ENCODE measurements at places on chromosomes 11 and 22.

DNA sequence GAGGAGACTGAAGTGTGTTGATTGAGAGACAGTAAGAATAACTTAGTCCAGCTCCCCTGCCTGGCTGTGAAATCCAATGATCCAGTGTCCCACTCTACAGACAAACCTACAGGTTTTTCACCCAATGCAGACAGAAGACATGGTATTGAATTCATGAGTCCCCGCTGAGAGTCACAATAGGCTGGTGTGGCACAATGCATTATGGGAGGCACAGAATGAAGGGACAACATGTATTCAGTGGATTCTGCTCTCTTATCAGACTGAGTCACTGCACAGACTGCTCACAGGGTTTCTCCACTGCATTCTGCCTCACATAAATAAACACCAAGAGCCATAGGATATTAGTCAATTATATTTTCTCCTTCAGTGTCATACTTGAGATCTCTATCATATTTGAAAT, 55.2 kb upstream of the TOP3B start:
- DNase-seq, result no peak

DNA sequence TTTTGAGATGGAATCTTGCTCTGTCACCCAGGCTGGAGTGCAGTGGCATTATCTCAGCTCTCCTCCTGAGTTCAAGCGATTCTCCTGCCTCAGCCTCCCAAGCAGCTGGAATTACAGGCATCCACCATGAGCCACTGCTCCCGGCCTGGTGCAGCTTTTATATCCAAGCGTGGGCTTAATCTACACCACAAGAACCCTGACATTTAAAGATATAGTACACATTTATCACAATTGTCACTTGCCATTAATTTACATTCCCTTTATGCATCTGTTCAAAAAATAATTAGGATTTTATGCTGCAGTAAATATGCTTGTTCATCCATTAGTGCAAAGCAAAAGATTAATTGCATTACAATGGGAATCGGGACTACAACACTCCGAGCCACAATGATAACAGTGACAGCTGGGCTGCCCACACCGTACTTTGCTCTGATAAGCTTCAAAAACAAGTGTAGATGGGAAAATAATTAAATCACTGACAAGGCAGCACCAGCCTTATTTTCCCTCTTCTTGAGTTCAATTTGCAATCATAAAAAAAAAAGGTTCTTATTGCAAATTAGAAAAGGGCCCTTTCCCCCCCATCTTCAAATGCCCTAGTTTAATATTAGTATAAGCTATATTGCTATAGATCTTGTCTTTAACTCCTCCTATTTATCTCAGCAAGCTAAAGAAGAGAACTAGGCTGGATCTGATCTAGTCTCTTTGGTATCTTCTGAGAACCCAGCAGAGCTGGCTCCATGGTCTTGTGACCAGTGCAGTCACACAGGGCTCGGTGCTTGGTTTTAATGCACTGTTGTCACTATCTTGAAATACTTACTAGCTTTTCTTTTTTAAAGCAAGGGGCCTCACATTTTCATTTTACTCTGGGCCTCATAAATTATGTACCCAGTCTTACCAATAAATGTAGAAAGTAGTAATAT, 206.2 kb upstream of the LRRC4C start:
- DNase-seq, result no peak

GRCh38 chr11:3121416-3121815, 43.7 kb downstream of the OSBPL5 start:
- no peak for DNase-seq

GRCh38 chr22:50072167-50072555, 13.1 kb downstream of the MLC1 start:
- DNase-seq, result no peak

- no peak for DNase-seq
Measured at GRCh38 chr22:29090039-29090438, 17.2 kb downstream of the KREMEN1 start.

DNA sequence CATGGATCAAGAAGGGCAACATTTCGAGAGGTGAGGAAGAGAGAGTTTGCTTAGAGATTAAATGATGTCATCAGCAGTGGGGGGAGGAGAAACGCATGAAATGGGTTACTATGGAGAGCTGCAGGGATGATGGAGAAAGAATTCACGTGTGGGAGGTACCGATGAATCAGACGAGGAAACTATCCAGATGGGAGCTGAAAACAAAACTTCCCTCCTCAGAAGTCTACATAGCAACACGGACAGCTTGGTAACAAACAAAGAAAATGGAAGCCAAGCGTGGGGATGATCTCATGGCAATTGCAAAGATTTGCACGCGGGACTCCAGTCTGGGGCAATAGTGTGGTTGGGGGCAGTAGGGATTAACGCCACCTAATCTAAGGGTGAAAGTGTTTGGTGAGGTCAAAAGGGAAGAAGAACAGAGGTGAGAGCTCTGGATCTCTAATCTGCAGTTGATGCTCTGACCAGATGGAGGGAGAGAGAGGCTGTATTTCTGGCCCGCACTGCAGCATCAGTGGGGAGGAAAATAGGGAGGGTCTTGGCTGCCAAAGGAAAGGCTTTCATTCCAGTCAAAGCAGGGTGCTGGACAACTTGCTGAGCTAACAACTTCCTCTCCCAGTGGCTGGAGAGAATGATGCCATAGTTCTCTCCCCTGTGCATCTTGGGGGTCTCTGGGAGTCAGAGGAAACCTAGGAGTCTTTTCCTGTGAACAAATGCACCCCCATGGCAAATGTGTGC, 43.4 kb upstream of the CSNK2A3 start:
- DNase-seq, result no peak

DNA sequence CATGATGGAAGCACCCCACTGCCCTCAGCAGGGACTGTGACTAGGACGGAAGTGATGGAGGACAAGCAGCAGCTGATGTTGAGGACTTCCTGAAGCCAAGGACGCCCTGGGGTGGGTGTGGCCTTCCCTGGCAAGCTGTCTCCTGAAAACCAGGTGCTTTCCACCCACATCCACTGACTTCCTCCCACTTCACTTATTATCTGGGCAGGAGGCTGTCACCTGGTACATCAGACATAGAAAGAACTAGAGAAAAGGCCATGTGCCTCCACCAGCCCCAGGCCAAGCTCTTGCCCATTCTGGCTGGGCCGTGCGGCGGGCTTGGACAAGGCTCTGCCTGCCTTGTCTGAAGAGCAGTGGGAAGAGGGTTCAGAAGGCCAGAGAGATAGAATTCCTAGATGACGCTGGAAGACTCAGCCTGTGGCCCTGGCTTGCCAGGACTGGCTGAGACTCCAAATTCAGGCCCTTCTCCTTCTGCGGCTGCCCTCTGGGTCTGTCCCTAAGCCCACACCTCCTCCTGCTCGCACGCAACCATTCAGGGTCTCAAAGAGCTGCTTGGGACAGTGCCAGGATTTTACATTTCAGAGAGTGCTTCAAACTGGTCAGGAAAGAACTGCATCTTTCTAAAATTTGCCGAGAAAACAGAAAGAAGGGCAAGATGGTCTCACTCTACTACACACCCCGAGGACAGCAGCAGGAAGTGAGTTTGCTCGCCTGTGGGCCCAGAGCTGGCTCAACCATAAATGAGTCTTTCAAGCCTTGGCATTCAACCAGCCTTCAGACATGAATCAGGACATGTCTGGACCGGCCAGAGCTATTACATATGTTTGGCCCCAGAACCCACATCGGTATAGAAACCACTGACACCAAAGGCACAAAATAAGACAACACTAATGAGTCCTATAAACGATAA, 13.3 kb downstream of the ARHGAP1 start:
- no peak for DNase-seq

- no peak for DNase-seq
Measured at GRCh38 chr22:27193636-27194035, 536.2 kb downstream of the MIAT start.

DNA sequence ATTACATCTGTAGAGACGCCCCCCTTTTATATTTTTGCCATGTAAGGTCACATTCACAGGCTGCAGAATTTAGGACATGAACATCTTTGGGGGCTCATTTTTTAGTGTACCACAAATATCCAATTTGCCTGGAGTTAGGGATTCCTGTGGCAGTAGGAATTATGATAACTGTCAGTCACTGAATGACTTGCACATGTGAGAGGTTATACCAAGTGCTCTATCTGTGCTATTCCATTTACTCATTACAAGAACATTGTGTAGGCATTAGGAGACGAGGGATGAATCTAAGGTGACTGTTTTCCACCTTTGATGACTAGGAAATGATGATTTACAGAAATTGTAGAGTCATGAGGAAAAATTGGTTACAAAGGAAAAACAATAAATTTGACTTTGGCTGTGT, 79.3 kb downstream of the LIF start:
- DNase-seq, result no peak

- no peak for DNase-seq
Measured at GRCh38 chr11:22688914-22689313, 22.5 kb downstream of the GAS2 start.

DNA sequence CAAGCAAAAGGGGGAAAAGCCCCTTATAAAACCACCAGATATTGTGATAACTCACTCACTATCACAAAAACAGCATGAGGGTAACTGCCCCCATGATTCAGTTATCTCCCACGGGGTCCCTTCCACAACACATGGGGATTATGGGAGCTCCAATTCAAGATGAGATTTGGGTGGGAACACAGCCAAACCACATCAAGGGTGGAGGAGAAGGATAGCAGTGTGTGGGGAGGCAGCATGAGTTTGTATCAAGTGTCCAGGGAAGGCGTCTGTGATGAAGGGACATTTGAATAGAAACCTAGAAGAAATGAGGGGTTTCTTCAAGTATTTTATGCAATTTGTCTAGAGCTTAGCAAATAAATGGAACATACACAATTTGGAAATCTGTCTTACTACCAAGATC, 98.2 kb downstream of the SLC1A2 start:
- DNase-seq, result no peak

- DNase-seq, result no peak
Measured at GRCh38 chr11:102458548-102458947, 6.0 kb upstream of the TMEM123 start.

DNA sequence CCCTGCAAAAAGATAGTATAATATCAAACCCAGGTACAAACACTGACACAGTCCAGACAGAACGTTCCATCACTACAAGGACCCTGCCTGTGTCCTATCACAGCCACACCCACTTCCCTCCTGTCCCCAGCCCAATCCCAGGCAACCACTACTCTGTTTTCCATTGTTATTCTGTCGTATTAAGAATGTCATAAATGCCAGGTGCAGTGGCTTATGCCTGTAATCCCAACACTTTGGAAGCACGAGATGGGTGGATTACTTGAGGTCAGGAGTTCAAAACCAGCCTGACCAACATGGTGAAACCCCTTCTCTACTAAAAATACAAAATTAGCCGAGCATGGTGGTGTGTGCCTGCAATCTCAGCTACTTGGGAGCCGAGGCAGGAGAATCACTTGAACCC, 89.0 kb downstream of the TRMU start:
- DNase-seq, result no peak

GRCh38 chr11:83571302-83571701, 285.1 kb upstream of the CCDC90B start:
- no peak for DNase-seq

DNA sequence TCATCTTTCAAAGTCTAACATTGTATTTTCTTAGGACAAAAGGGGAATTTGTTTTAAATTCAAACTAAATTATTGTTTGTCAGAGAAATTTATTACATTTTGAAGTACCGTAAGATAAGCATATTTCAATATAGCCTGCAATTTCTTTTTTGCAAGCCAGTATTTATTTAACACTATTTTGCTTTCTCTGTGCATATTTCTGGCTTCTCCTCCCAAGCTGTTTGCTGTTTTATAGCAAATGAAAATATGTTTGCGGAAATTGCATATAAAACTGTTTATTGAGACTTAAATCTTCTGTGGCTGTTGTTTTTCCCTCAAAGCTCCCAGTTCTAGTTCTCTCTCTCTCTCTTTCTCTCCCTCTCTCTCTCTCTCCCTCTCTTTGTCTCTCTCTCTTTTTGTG, 866.8 kb downstream of the FAM181B start:
- no peak for DNase-seq

DNA sequence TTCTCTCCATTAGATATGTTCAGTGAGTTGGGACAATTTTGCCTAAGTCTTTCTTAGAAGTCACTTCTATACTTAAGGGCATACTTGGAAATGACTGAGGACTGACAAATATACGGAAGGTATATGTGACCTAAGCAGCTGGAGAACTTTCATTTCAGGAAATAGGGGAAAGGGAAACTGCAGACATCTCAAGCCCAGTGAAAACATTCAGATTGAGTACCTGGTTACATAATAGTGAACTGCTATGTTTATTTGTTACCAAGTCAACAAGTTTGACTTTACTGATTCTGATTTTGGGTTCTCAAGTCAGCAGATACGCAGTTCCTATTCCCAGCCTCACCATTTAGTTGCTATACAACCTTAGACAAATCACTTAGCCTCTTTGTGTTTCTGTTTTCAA, 1173.9 kb downstream of the LRRC4C start:
- DNase-seq, result no peak

- no peak for DNase-seq
Measured at GRCh38 chr11:30960387-30960992, 374.3 kb upstream of the MPPED2 start.

DNA sequence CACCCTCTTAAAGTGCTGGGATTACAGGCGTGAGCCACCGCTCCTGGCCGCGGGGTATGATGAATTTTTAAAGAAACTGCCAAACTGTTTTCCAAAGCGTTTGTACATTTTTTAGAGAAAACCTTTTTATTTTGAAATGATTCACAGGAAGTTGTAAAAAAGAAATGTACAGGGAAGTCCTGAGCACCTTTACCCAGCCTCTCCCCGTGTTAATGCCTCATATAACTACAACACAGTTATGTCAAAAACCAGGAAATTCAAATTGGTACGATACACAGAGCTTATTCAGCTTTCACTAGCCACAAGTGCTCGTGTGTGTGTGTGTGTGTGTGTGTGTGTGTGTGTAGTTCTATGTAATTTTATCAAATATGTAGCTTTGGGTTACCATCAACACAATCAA, 7.0 kb upstream of the FAM118A start:
- DNase-seq, result no peak

- DNase-seq, result no peak
Measured at GRCh38 chr11:100709233-100709957, 22.3 kb downstream of the ARHGAP42 start.

- DNase-seq, result no peak
Measured at GRCh38 chr11:26719289-26719973, 2.4 kb downstream of the SLC5A12 start.

GRCh38 chr11:85680897-85681296, 5.1 kb downstream of the CCDC89 start:
- no peak for DNase-seq

GRCh38 chr11:432501-433100, 9.2 kb downstream of the ANO9 start:
- DNase-seq, result no peak

GRCh38 chr11:15972838-15973237, 383.5 kb downstream of the SOX6 start:
- no peak for DNase-seq

- DNase-seq, result no peak
Measured at GRCh38 chr11:45897556-45897955, 9.5 kb downstream of the FREY1 start.

GRCh38 chr11:68370211-68371111, 58.1 kb downstream of the LRP5 start:
- no peak for DNase-seq

GRCh38 chr11:15819679-15820286, 536.6 kb downstream of the SOX6 start:
- peak; percentile 28 for DNase-seq

GRCh38 chr11:3119141-3119821, 45.8 kb downstream of the OSBPL5 start:
- DNase-seq, result no peak

All from stimulated activated CD4-positive, alpha-beta T cell treated with anti-CD3 and anti-CD28 coated beads, Interleukin-15, amount 100 ng/mL, for 1 hour (primary cell).